ENCODE measurements at places on chromosomes 5 and 9.

DNA sequence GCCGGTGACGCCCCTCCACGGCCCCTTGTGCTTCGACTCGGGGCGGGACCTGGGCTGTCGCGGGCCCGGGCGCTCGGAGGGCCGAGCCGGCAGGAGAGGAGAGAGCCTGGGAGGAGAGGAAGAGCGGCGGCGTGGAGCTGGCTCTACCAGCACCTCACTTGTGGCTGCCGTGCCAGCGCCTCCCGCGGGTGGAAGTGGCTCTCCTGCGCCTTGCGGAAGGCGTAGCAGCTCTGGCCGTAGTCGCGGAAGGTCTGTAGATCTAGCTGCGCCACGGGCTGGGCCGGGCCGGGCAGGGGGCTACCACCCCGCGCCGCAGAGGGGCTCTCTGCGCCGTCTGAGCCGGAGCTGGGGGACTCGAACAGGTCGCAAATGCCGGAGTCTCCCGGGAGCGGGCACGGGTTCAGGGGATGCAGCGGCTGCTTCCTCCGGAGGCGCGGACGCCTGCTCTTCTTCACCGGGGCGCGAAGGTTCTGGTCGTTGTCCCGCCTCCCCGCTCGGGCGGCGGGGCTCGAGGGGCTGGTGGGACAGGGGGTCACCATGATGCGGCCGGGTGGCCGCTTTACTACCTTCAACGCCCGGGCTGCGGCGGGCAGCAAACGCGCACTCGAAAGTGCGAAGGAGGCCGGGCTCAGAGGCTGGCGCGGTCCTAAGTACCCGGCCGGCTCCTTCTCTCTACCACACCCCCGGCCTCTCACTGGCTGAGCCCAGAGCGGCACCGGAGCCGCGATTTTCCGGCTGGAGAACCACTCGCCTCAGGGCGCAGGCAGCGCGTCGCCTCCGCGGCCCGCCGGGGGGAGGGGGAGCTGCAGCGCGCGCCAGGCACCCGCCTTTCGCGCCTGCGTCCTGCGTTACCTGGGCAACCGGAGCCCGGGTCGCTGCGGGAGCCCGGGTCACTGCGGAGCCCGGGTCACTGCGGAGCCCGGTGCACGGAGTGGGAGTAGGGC lies at the start of gene CCNO:
TSS of gene CCNO (minus strand) at position 624 of the 944 bp plus-strand sequence. CDS start at position 539, 85 bp downstream.
- DNase-seq, result no peak

DNA sequence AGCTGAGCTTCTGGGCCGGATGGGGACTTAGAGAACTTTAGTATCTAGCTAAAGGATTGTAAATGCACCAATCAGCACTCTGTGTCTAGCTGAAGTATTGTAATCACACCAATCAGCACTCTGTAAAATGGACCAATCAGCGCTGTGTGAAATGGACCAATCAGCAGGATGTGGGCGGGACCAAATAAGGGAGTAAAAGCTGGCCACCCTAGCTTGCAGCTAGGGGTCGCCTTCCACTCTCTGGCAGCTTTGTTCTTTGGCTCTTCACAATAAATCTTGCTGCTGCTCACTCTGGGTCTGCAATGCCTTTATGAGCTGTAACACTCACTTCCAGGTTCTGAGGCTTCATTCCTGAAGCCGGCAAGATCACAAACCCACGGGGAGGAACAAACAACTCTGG lies 354.0 kb downstream of the PRR16 start:
- no peak for DNase-seq

GRCh38 chr9:557601-558201 lies 283.8 kb upstream of the DMRT1 start:
- DNase-seq, result no peak

GRCh38 chr9:114830546-114830945 lies 24.7 kb upstream of the TNFSF15 start:
- DNase-seq, result no peak

- DNase-seq, result no peak
Measured at GRCh38 chr9:79663300-79663699, 91.5 kb downstream of the TLE4 start.

GRCh38 chr9:127854184-127854806 lies at the start of gene ENG:
Gene ENG, minus strand, starts transcription at chr9:127854658. Its CDS starts 303 bp downstream, at chr9:127854355.
- DNase-seq, result no peak

GRCh38 chr5:111728941-111729340 lies 28.1 kb downstream of the NREP start:
- DNase-seq, result no peak

DNA sequence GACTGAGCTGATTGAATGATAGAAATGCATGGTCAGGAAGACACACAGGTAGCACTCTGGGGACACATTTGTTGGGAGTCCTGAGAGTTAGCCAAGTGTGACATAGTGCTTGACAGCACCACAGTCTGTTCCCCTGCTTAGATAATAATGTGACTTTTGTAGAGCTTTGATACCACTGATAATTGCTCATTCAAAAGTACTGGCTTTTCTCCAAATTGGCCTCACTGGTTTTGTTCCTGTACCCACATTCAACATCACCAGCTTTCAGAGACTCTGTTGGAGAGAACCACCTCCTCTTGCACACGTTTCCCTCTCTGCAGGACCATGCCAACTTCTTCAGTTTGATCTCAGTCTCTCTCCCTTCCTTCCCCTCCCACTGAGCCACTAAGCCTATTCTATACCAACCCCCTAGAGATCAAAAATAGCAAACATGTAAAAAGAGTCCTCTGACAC lies 52.5 kb upstream of the IL7R start:
- no peak for DNase-seq

GRCh38 chr5:390623-391491 lies 52.1 kb upstream of the EXOC3 start:
- DNase-seq, result no peak

DNA sequence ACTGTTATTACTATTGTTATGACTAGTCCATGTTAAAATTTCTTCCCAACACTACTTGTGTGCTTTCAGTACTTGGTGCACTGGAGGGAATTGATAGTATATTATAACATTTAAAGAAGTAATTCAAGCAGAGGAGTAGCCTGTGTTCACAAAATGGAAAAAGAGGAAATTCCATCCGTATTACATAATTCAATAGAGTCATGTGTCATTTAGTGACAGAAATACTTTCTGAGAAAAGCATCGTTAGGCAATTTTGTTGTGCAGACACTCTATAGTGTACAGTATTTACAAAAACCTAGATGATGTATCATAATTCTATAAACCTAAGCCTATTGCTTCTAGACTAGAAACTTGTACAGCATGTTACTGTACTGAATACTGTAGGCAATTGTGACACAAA lies 78.3 kb upstream of the PCSK5 start:
- DNase-seq, result no peak

DNA sequence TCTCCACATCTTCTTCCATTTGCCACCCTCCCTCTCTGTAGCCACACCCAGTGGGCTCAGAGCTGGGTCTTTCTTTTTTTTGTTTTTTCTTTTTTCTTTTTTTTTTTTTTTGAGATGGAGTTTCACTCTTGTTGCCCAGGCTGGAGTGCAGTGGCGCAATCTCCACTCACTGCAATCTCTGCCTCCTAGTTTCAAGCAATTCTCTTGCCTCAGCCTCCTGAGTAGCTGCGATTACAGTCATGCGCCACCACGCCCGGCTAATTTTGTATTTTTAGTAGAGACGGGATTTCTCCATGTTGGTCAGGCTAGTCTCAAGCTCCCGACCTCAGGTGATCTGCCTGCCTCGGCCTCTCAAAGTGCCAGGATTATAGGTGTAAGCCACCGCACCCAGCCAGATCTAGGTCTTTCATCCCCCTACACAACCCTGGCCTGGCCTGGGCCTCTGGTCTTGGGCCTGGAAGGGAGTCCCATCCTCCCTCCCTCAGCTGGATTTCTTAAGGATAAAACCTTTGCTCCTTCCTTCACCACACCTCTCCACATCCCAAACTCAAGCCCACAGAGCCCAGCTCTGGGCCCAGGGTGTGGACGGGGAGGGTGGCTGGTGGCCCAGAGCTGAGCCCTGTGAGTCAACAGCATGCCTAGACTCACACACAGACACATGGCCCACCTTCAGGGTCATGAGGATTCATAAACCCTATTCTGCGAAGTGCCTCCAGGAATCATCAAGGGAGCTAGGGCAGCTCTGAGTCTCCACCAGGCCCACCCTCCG lies 18.8 kb upstream of the KCNIP1 start:
- no peak for DNase-seq

GRCh38 chr9:112755675-112756074 lies 5.1 kb downstream of the SNX30 start:
- DNase-seq, result no peak

- no peak for DNase-seq
Measured at GRCh38 chr9:106220415-106220814, 526.1 kb downstream of the TMEM38B start.

- no peak for DNase-seq
Measured at GRCh38 chr9:100600521-100601079, 22.7 kb downstream of the CAVIN4 start.

GRCh38 chr5:1052641-1053390 lies 44.2 kb downstream of the NKD2 start:
- no peak for DNase-seq

- no peak for DNase-seq
Measured at GRCh38 chr9:35569206-35569605, 35.9 kb upstream of the TESK1 start.

DNA sequence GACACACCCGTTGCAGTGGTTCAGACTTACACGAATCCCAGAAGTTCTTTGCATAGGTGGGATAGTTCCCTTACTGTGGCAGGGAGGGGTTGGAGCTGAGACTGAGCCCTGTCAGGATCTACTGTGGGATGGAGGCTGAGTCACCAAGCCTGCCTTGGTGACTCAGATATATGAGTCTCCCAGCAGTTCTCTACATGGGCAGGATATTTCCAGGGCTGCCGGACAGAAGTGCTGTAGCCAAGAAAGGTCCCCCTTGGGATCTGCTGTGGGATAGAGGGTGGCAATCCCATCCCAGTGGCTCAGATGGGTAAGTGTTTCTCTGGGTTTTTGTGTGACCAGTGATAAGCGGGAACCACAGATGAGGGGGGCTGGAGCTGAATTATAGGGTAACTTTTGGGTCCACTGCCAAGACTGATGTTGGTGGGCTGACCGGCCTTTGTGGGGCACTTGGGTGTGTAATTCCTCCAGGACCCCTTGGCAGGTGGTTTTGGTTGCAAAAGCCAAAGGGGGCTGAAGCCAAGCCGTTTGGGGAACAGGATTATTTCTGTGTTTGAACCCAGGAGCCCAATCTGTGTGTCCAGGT lies 18.7 kb downstream of the XRCC4 start:
- DNase-seq, result no peak
